ENCODE measurements at places on chromosomes 13 and 19. TPM values are rescaled to one million over a fixed set of nuclear protein-coding genes. Genes with fewer than 3 reads are reported as not detected.

- no peak for DNase-seq
These were observed 454 bp downstream of the BLVRB start for GRCh38 chr19:40465025-40465556.

DNA sequence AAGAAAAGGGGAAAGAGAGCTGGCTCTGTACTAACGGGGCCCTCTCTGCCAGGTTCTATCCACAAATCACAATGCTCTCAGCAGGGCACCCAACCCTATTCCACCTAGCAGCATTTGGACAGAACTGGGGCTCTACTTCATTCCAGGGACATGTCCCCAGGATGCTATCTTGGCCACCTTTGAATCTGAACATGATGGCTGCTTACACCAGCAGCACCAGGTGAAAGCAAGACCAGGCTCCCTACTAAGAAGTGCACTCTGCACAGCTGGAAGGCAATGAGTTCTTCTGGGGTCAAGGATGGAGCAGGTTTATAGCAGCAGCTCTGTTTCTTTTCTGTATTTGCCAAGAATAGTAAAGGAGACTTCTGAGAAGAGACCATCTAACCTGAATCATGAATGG lies 222.4 kb downstream of the DACH1 start:
- no peak for DNase-seq

DNA sequence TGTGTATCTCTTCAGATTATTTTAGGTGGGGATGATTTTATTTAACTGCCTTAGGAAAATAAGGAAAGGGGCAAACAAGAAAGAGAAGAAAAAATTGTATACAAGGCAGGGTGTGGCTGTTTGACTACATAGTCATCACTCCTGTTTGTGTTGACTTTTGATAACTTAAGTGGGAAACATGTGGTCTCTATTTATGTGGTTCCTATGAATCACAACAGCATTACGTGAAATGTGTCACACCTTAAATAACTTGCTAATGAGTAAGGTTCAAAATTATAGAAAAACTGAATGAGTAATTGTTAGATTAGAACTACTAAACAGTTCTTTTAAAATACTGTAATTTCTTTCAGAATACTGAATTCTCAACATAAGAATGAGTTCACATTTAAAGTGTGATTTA lies 69.3 kb downstream of the LMO7 start:
- DNase-seq = no peak

GRCh38 chr13:77728265-77729125 lies 31.0 kb downstream of the SLAIN1 start:
- no peak for DNase-seq

- DNase-seq = no peak
These were observed 12.2 kb downstream of the PLEKHJ1 start for GRCh38 chr19:2223959-2224358.

GRCh38 chr19:19662344-19662743 lies 1.1 kb downstream of the ATP13A1 start:
- DNase-seq = no peak

DNA sequence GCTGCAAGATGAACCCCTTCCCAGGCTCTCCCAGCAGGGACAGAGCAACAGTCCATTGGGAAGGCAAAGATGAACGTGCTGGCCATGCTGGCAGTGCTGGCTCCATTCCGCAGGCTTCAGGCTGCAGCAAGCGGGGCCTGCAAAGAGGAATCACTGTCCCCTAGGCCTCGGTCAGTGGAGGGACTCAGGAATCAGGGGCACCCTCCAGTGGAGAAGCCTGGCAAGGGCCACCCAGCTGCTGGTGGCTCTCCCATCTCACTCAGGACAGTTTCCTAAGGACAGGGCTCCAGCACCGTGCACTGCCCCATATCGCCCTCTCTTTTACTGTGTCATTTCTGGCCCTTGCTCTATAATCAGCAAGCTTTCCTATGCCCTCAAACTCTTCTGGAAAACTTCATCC lies 498.6 kb downstream of the EFNB2 start:
- no peak for DNase-seq

- no peak for DNase-seq
These were observed 209.3 kb downstream of the HS6ST3 start for GRCh38 chr13:96299235-96299634.

GRCh38 chr19:14377883-14378328 lies 3.3 kb upstream of the ADGRE5 start:
- no peak for DNase-seq

DNA sequence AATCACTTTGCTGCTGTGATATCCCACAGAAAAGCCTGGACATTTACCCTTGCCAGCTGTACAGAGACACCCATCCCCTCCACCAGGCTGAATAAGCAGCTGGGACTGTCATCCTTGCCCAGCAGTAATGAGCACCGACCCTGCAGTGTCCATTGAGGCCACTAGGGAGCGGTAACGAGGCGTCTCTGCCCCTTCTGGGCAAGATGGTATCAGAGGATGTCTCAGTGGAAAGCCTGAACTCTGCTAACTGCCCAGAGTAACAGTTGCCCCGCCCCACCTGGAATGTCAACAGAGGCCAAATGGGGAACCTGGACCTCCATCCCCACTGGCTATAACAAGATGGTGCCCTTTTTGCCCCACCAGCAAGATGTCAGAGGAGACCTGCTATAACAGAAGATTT lies 22.8 kb upstream of the CEACAM20 start:
- no peak for DNase-seq

DNA sequence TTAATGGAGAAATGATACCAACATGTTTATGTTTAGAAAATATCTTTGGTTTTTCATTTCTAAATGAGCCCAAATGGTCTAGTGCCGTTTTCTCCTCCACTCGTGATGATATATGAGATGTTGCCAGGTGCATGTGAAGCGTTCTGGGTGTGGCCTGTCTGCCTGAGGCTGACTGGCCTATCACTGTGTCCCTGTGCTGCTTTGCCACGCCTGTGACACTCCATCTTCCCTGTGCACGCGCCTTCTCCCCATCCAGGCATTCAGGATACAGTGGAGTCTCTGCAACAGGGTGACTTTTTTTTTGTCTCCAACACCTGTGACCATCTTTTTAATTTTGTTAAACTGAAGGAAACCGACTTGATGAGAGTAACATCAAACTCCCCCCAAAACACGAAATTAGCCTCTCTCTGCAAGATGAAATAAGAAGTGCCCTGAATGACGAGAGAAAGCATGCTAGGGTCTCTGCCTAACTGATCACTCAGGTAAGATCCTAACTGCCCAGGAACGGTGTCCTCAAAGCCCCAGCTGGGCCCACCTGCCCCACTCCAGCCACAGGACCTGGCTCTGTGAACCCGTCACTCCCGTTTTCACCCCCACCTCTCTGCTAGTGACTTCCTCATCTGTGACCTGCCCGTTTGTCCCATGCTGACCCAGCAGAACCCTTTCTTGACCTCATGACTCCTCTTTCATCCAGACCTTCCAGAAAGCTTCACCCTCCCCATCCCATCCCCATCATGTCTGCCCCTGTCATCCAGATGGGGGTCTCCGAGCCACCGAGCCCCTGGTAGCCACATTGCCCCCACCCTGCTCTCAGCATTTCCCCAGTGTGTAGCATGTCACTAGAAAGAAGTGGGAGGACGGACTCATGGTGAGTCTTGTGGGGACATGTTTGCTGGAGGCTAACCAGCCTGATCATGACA lies 33.2 kb upstream of the TFDP1 start:
- no peak for DNase-seq

- DNase-seq = no peak
These were observed 297.2 kb downstream of the DCT start for GRCh38 chr13:94182185-94182761.

- no peak for DNase-seq
These were observed 111.5 kb downstream of the PTPRS start for GRCh38 chr19:5228932-5229777.

- DNase-seq = no peak
These were observed 476.4 kb downstream of the FOXO1 start for GRCh38 chr13:40189898-40190630.

DNA sequence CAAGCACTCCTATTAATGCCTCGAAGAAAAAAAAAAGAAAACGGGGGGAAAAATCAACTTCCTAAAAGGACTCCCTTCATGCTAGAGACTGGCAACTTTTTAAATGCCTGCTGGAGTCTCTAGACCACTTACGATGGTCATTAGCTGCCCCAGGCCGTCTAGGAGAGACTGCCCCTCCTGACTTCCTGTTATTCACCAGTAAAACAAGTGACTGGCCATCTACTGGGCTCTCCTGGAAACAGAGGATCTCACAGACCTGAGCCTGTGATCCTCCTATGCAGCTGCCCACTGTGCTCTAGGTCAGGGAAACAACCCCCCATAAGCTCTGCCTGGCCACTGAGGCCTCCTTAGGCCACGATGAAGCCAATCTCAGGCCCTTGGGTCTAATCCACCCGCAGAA lies 7.4 kb downstream of the ZNF266 start:
- DNase-seq = no peak

DNA sequence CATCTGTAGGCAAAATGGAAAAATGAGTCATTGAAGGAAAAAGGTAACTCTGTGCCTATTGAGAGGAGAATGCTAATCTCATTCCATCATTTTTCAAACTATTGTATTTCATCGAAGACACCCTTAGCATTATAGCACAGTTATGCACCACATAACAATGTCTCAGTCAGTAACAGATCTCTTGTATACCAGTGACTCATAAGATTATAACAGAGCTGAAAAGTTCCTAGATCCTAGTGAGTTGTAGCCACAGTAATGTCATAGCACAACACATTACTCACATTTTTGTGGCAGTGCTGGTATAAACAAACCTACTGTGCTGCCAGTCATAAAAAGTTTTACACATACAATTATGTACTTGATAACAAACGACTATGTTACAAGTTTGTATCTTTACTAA lies 1077.6 kb downstream of the DIAPH3 start:
- DNase-seq = no peak

Gene PCDH20
- 10.0 TPM for polyA plus RNA-seq

Gene ZNF766
- polyA plus RNA-seq = 14.9 TPM

Gene ZNF583
- 8.0 TPM for polyA plus RNA-seq

Gene ZNF653
- 9.5 TPM for polyA plus RNA-seq

Gene CNFN
- 0.52 TPM for polyA plus RNA-seq

Gene BST2
- polyA plus RNA-seq = 143 TPM

Gene RNF17
- polyA plus RNA-seq = 0.72 TPM

Gene ZNF737
- 39.0 TPM for polyA plus RNA-seq

Gene BEST2
- polyA plus RNA-seq = not detected

Gene TDRD12
- 0.26 TPM for polyA plus RNA-seq

Gene RNF113B
- not detected for polyA plus RNA-seq

Gene ZNF555
- 10.0 TPM for polyA plus RNA-seq
